ENCODE measurements at places on chromosomes 3 and 15.
A peak's percentile ranks its signal among the peaks of the same experiment; 100 is the strongest.

DNA sequence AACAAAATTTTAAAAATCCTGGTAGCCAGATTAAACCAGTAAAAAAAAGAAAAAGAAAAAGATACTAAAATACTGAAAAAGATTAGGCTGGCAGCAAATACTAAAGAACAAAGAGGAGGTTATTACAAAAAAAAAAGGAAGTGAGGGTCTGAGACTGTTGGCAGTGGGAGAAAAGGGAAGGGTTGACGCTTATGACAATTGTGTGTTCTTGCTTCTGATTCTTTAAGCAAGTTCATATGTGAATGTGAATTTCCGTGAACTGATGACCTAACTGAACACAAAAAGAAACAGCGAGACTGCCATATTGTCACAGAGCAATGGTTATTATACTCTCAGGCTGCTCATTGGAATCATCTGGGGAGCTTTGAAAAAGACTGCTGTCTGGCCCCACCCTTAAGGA, 56.5 kb downstream of the ATP13A4 start:
- no peak for DNase-seq

DNA sequence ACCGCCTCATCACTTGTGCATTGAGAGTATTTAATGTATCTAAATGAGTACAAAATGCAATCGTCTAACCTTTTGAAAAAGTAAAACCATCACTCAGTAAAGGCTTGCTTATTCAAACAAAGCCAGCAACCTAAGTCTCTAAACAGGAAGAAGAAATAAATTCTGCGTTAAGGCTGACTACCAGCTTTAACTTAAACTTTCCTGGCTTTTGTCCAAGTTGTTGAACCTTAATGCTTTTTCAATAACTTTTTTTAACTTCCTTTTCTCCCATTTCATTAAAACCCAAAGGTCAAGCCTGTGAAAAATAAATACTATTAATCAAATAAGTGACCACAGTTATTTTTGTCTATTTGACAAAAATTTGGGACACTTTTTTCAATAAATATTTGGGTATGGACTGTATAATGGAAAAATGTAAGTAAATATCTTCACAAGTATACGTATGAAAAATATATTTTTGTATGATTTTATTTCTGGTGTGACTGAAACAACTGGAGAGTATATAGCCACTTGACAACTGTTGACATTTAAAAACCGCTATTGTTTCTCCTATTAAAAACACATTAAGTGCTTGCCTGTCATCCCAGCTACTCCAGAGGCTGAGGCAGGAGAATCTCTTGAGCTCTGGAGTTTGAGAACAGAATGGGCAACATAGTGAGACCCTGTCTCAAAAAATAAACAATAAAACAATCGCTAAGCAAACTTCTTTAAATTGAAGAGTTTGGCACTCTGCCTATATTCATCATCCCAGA, 2.9 kb downstream of the KLHL24 start:
- DNase-seq: peak; percentile 20

DNA sequence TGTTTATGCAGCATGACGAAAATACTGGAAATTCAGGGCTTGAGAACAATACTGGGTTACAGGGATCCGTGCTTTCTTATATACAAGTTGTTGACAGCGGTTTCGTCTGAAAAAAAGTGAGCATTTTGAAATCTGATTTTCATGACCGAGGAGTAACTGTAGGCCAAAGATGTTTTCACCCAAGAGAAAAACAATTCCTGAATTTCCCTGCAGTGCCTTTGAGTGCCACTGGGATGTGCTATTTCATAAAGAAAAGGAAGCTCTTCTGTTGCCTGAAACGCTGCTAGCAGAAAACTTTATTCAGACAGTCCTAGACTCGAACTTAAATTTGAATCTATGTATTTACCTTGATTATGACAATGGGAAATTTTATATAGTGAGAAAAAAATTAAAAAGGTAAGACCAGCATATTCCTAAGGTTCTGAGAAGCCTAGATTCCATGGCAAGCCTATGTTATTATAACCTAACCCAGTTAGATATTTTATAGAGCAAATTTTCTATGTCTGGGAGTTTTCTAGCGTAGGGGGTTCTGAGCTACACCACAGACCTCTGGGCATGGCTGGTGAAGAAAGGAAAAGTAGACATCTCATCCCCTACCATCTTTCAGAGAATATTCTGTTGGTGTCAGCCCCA, 30.2 kb downstream of the KCNAB1 start:
- DNase-seq: peak; percentile 86

GRCh38 chr3:127726894-127727293, 54.1 kb downstream of the ABTB1 start:
- DNase-seq: no peak

DNA sequence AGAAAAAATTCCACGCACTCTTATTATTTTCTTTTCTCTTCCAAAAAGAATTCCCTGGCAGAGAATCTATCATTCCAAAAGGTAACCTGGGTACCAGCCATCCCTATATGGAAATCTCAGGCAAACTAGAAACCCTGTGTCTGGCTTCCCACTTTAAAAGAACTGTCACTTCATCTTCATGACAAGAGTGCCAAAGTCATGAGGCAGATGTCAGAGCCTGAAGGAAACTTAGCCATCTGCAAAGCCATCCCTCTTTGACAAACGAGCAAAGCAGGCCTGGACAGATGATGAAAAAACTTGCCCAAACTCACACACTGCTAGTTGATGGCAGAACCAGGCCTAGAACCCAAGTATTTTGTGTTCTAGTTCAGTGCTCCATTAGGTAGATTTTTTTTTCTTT, 15.9 kb downstream of the SSR3 start:
- DNase-seq: no peak

DNA sequence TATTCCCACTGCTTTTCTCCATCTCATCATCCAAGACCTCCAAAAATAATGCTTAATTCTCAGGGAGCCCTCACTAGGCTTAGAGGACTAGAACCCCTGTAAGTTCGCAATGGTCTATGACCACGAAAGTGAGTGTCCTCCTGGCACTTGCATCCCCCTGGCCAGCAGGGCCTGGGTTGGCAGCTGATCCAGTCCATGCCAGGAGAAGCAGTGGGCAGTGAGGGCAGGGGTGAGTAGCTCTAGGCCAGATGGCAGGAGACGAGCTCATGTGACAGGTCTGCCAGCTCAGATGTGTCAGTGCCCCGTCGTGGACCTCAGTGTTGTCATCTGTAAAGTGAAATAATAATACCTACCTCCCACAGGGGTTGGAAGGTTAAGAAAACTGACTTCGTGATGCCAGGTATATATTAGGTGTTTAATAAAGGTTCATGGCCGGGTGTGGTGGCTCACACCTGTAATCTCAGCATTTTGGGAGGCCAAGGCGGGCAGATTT, 11.1 kb downstream of the GP5 start:
- no peak for DNase-seq

DNA sequence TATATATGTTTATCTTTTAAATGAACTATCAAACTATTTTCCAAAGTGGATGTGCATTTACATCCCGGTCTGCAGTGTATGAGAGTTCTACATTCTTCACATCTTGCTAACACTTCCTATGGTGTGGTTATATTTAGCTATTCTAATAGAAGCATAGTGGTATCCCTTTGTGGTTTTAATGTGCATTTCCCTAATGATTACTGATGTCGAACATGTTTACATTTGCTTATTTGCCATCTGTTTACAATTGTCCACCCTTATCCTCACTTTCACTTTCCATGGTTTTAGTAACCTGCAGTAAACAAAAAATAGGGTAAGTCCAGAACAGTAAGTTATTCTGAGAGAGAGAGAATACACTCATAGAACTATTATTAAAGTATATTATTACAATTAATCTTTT, 360.5 kb upstream of the NAALADL2 start:
- DNase-seq: peak; percentile 20

GRCh38 chr3:186361762-186362536, at the start of gene DGKG:
DGKG (minus strand) TSS chr3:186362234; CDS start chr3:186320459, 41,775 bp downstream.
- no peak for DNase-seq

GRCh38 chr3:157856078-157856939, 249.9 kb downstream of the SHOX2 start:
- no peak for DNase-seq

- no peak for DNase-seq
These were observed 25.3 kb upstream of the MFSD1 start for GRCh38 chr3:158776531-158776930.

GRCh38 chr3:137963463-137963862, 46.5 kb upstream of the CLDN18 start:
- no peak for DNase-seq

- no peak for DNase-seq
These were observed 20.0 kb upstream of the GOLGA6C start for GRCh38 chr15:75238150-75238549.

- DNase-seq: peak; percentile 76
These were observed at the start of gene C15orf61 for GRCh38 chr15:67521029-67521782. C15orf61 (plus strand) TSS chr15:67521131; CDS start chr15:67521249, 118 bp downstream.

DNA sequence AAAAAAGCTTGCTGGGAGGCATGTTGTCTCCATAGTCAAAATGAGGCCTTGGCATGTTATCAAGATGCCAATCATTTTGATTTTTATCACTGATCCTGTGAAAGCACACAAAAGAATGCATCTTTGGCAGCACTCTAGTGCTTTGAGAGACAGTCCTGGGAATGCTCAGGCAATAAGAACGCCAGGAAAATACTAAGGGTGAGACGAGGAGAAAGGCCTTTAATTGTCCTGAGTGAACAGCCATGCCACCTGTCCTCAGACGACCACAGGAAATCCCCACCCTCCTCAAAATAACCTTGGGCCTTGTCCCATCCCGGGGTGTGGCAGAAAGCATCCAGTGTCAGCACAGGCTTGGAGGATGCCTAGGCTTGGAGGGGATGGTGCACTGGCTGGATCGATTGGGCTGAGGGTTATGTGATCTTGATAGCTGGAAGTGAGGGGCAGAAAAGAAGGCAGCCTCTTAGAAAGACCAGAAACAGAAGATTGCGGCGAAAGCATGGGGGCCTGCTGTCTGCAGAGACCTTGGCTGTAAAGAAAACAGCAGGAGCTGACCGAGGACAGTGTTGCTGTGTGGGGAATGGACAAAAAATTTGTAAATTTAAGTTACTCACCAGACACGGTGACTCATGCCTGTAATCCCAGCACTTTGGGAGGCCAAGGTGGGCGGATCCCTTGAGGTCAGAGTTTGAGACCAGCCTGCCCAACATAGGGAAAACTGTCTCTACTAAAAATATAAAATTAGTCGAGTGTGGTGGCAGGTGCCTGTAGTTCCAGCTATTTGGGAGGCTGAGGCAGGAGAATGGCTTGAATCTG, 7.3 kb downstream of the TMEM158 start:
- peak; percentile 46 for DNase-seq

DNA sequence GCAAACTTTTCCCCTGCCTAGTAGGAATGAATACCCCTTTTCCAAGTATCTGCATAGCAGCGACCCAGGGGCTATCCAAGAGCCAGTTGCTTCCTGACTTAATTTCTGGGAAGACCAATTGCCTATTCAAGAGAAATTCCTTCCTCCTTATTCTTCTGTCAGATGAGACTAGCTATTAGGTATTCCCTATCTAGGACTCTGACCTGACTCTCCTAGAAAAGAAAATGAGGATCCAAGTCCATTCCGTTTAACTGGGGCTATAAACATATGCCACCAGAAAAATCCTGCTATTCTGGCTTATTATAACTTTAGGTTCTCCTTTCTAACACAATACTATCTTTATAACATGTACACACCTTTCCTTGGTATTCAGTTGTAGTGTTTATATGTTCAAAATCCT, 1.7 kb downstream of the HHLA2 start:
- no peak for DNase-seq

DNA sequence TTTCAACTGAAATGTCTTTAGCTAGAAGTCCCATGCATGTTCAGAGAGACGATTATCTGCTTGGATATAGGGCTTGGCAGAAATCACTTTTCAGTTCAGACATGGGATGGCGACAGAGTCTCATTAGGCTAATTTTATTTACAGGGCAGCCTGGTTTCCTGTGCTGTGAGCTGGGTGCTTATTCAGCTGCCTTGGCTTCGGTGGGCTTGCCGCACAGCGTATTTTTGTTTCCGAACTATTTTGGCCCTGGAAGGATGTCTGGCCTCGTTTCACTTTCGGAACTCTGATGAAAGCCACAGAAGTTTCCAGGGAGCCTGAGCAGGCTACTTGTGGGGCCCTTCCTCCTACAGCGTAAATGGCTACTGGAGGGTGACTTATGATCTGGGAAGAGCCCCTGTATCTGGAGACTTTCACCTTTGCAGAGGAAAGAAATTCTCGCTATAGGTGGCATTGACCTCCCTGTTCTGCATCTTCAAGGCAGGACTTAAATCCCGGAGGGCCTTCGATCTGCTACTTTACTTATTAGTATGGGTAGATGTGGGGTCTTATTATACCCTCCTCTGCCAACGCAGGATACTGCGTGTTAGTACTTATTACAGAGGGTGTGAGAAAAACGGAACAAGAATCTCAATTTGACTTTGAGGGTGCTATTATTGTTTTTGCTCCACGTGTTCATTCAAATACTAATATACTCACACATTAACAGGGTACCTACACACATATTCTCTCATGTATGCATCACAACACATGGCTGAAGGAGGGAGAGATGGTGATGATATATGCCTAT, 364.0 kb upstream of the RBMS3 start:
- DNase-seq: peak; percentile 89

DNA sequence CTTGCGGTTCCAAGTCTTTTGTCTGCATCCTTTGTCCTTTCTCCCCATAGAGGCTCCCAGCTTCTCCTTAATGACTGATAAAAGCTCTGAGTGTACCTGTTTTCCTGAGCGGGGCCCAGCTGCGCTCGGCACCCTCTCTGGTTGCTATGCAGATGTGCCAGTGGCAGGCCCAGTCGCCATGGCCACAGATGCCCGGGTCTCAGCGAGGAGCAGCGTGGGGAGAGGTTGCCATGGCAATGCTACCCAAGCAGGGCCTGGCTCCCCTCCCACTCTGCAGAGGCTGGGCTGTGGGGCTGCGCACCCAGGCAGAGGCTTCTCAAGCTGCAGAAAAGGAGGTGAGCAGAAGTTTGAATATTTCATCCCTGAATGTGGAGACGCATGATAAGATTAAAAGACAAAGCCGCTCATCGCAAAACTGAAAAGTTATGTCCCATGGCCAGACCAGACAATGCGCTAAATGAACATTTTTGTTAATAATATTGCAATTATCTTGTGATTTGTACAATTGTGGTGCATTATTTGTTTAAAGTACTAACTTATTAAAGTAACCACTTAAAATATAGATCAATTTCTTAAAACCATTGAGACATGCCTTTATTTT, 66.1 kb downstream of the TPRA1 start:
- DNase-seq: no peak

DNA sequence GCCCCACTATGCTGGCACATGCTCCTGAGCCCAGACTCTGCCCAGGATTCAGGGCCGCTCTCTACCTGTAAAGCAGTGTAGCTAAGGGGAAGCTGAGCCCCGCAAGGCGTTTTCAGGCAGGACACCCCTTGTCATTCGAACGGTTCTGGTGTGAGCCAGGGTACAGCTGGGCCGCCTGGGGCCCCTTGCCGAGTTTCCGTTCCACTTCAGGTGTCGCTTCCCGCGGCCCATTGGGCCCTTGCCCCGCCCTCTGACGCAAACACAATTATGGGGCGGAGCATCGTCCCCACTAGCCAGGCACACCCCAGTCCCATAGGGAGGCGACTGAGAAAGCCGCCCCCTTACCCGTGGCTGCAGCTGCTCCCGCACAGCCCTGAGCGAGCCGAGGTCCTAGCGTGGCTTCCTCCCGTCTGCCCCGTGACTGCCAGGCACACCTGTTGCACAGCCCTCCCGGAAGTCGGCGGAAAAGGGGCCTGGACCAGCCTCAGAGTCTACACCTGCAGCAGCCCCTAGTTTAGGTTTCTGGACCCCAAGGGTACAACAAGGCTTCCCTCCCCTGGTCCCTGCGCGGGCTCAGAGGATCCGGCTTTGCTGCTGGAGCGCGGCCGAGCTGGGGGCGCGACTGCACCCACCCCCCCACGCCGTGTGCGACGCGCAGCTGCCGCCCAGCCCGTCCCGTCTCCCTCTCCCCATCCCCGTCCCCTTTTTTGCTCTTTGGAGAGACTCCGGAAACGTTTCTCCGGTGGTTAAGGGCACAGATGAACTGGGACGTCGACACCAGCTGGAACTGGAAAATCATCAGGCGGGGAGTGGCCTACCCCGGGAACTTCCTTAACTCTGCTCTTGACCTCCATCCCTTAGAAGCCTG, at the start of gene PLSCR2:
Gene PLSCR2 (minus strand): TSS at position 412 of the 868 bp plus-strand sequence. CDS start 9,657 bp downstream, outside the sequence.
- DNase-seq: no peak
